ENCODE measurements at places on chromosomes 2 and 18. TPM values are rescaled to one million over a fixed set of nuclear protein-coding genes. Genes with fewer than 3 reads are reported as not detected.

The CHMP3 gene
- polyA plus RNA-seq: 138 TPM

The PLB1 gene
- polyA plus RNA-seq: 1.2 TPM

The ZNF892 gene
- polyA plus RNA-seq: 7.6 TPM

The POTEC gene
- 0.03 TPM for polyA plus RNA-seq

The CDH19 gene
- 0.22 TPM for polyA plus RNA-seq

The IL36B gene
- not detected for polyA plus RNA-seq

GRCh38 chr2:160043265-160043664 is 19.1 kb downstream of the PLA2R1 start:
- DNase-seq: no peak

DNA sequence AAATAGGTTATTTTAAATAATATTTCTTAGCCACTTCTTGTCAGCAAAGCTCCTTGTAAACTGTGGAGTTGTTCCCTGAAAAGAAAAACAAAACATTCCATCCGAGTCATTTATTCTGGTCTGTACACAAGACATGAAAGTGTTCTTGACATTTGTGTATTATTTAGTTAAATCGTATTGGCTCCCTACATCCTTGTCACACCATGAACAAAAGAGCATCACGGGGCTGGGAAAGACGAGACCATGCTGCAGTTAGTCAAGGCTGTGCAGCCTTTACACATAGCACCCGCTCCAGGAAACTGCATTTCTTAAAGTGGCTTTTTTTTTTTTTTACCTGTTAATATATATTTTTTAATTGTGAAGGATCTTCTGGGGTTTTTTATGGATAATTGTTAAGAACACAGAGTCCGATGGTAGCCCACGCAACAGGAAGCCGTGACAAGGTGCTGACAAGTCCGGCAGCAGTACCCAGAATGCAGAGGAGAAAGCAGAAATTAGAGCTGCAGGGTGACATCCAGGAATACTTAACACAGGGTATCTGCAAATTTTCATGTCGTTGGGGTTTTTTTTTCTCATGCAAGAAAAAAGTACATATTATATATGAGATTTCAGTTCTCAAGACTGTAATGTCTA is 588.4 kb downstream of the ARHGAP15 start:
- no peak for DNase-seq

DNA sequence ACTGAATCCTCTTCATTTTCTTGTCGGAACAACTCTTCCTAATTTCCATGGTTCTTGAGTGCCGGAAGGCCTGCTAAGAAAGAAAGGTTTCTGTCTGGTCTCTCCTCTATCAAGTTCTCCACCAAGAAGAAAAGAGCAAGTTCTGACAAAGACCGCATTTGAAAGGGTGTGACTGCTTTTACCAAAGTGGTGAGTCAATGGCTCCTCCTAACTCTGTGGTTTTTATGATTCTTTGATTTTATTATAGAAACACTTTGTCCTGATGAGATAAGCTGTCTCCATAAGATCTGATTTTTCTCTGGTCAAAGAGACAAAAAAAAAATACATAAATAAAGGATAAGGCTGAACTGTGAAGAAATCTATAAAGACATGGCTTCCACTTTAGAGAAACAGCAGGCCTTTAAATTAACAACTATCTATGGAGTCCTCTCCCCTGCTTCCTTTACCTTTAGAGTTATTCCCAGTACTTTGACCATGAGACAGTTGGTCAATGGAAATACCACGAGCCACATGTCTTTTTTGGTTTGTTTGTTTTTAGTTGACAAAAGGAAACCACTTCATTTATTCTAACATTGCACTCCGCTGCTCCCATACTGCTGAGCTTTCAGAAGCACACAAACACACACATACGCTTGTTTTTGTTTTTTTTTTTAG is 67.7 kb downstream of the REL start:
- DNase-seq: no peak

- DNase-seq: no peak
Measured at GRCh38 chr18:34795070-34795732, 85.1 kb downstream of the DTNA start.

- no peak for DNase-seq
Measured at GRCh38 chr2:19963386-19963785, 26.5 kb downstream of the WDR35 start.

- DNase-seq: no peak
Measured at GRCh38 chr2:176127774-176128072, 1.8 kb upstream of the HOXD8 start.

- peak; percentile 11 for DNase-seq
Measured at GRCh38 chr2:154696810-154697417, 1.6 kb upstream of the KCNJ3 start.

DNA sequence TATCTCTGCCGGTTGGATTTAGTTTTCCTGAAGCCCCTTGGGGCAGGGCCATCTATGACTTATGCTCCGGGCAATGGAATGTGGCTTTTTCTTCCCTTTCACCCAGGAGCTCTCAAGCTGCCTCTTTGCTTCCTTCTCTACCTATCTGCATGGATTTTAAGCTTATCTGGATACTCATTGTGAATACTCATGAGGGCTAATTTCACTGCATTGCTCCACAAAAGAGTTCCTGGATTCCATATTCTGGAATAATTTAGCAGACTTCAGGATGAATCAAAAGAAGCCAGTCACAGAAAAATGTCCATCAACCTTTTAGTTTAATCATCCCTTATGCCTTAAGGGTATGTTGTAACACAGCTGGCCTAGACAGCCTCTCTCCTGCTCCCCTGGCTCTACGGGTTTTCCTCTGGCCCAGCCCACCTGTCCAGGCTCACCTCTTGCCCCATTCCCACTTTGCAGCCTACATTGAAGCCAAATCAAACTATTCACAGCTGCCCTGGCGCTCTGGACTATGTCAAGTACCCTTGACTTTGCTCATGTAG is 122.8 kb upstream of the RMDN2 start:
- no peak for DNase-seq

GRCh38 chr18:63259567-63260379 is 59.8 kb downstream of the BCL2 start:
- DNase-seq: no peak

GRCh38 chr18:68944330-68944729 is 146.4 kb downstream of the CCDC102B start:
- DNase-seq: no peak

DNA sequence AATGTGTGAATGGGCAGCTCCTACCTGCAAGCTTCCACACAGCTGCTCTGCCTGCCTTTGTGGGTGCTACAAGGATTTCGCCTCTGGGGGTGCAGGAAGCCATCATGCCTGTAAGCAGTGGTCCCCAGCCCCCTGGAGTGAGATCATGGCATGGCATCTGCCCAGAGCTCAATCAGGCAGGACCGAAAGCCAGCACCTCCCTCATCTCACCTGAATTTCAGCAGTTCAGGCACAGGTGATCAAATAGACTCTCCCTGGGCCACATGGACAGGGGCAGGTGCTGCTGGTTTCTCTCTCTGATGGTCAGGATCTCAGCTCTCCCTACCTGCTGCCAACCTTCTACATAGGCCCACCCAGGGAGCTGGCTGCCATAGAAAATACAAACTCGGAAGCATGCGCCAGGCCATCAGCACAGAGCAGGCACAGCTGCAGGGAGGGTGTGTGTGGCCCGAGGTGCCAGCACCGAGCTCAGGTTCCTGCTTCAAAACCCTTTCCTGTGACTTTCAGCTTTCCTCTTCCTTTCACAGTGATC is 133.2 kb upstream of the ID2 start:
- DNase-seq: no peak

- DNase-seq: no peak
Measured at GRCh38 chr18:11043694-11044093, 105.7 kb downstream of the PIEZO2 start.

DNA sequence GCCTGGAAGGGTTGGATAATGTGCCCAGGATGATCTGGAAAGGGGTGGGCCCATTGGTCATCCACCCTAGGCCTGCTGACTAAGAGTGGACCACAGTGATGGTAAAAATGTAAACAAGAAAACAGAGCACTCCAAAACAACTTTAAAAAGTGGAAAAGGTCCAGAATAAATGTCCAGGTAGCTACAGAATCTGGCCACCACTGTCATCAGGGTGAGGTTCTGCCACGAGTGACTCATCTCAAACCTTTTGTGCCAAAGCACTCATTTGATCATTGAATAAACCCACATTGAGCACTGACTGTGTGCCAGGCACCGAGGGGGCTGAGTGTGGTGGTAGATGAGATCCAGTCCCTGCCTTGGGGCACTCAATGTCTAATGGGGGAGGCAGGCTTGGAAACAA is 64.9 kb downstream of the EMX1 start:
- no peak for DNase-seq

DNA sequence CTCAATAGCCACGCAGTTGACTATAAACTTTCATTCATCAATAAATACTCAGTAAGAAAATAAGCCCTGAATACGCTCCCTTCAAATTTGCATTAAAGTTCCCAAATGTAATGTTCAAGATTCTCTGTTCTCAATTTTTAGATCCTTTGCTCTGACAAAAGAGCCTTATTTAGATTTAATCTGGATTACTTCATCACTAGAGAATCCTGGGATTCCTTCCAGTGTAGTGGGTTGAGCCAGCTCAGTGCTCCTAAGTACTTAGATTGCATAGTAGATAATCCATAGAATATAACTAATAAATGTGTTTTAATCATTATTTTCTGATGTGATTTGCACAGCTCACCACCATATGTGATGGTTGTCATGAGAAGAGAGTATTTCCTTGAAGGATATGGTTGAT is 1286.2 kb downstream of the SUCLG1 start:
- DNase-seq: no peak
